ENCODE measurements at places on chromosomes 2 and 18.

- peak; percentile 75 for DNase-seq
Measured at GRCh38 chr2:111072220-111072871, 48.4 kb upstream of the BCL2L11 start.

- DNase-seq: no peak
Measured at GRCh38 chr2:160321006-160321405, 120.9 kb upstream of the ITGB6 start.

GRCh38 chr2:134137182-134137611 is 116.7 kb upstream of the MGAT5 start:
- DNase-seq: peak; percentile 8

DNA sequence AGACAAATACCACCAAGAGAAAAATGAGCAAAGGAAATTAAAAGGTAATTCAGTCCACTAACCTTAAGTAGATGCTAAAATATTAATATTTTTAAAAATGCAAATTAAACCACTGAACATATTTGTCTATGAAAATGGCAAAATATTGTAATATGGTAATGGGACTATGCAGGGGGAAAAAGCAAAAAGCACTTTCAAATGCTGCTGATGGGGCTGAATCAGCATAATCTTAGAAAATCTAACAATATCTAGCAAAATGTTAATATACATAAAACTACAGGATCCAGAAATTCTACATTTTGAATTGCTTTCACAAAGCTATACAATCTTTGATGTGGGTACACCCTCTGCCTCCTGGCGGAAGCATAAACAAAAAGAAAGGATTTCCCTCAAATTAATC is 86.9 kb upstream of the DTNB start:
- DNase-seq: no peak

DNA sequence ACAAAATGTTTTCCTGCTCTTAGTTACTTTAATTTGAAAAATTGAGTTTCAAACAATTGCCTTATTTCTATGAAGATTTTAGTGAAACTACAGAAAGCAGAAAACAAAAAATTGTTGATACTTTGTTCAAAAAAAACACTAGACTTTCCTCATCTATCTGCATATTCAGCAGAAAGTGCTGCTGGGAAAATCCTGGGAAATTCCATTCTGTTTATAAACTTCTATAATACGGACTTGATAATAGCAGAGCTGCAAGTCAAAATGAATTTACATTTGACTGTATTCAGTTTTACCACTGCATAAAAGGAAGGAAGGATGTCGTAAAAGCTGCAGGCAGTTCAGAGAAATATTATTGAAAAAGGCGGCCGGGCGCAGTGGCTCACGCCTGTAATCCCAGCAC is 24.9 kb upstream of the ERICH2 start:
- no peak for DNase-seq

DNA sequence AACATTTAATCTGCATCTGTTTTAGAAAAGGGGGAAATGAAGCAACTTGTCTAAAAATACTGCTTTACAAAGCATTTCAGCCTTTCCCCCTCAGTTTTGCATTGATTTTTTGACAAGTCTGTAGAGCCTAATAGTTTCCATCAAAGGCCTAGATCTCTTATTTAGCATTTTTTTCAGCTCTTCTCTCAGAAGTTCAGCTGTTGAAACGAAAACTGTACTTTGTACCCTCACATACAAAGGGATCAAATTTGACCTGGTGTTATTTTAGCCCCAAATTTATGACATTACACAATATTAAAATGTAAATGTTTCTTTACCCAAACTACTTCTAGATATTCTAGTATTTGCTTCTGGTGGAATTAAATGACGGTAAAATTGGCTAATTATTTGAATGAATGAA is 13.0 kb downstream of the YPEL5 start:
- no peak for DNase-seq

DNA sequence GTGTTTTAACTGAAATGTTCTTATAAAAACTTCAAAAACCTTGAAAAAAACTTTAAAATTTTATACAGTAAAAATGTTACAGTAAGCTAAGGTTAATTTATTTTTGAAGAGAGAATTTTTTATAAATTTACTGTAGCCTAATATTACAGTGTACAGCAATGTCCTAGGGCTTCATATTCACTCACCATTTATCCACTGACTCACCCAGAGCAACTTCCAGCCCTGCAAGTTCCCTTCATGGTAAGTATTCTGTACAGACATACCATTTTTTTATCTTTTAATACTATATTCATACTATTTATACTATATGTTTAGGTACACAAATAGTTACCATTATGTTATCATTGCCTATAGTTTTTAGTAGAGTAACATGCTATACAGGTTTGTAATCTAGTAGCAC is 396.7 kb upstream of the MMADHC start:
- DNase-seq: no peak

GRCh38 chr2:200618590-200619021 is 32.8 kb downstream of the AOX1 start:
- DNase-seq: no peak

- DNase-seq: no peak
Measured at GRCh38 chr2:17634997-17635396, 94.5 kb downstream of the VSNL1 start.

- DNase-seq: no peak
Measured at GRCh38 chr2:164661349-164661748, 40.1 kb upstream of the GRB14 start.

GRCh38 chr2:195590861-195591205 is 66.2 kb upstream of the SLC39A10 start:
- DNase-seq: no peak

GRCh38 chr2:95301876-95302641 is 4.9 kb downstream of the KCNIP3 start:
- no peak for DNase-seq

GRCh38 chr2:8609357-8609811 is 72.5 kb upstream of the ID2 start:
- DNase-seq: peak; percentile 68

- peak; percentile 96 for DNase-seq
Measured at GRCh38 chr2:109604597-109604996, 9.2 kb downstream of the SEPTIN10 start.

DNA sequence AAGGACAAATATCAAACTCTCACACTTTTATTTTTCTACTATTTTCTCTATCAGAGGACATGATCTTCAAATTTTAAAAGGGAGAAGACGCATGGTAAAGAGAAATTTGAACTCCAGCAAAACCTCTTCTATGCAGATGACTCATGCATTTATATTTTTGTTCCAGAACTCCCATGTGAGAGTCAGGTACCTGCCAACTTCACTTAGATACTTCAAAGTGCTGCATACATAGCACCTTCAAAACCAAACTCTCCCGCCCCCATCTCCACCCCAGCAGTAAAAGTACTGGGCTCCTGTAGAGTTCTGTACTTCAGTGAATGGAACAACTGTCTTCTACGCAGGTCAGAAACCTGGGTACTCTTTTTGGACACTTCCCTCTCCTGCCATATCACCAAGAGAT is 398.3 kb downstream of the TGIF1 start:
- no peak for DNase-seq

DNA sequence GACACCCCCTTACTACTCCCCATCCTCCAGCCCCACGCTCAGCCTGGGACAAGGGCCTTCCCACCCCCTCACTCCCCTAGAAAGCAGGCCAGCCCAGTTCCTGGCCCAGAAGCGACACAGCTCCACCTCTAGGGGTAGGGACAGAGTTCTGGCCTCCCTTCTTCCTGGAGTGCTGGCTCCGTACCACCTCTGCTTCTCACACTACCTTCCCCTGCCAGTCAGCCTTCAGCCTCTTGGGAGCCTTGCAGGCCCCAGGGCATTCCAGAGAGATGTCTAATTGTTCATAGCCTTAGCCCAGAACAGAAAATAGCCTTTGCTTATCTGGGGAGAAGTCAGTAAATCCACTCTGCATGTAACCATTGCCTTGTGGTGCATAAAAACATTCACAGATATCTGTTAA is 13.1 kb upstream of the CATIP start:
- DNase-seq: peak; percentile 6

DNA sequence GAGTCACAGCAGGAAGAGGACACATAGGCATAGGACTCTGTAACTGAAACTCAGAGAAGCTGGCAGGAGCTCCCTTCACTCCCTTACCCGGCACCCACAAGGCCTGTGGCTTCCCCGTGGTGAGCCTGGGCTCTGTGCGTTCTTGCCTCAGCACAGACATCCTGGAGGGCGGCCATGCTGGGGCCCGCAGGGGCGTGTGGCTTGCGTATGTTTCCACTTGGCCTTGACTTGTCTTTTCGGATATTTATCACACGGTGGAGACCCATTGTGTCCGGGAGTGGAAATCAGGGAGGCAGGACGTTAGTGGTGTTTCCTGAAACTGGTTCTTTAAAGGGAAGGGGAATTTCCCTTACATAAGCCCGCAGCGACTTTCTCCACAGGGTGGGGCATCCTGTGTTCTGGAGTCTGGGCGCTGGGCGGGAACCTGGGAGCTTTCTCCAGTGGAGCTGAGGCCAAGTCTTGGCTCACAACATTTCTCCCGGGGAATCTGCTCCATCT is 49.9 kb upstream of the EML6 start:
- peak; percentile 21 for DNase-seq

- DNase-seq: no peak
Measured at GRCh38 chr2:19299522-19299921, 58.9 kb downstream of the OSR1 start.

GRCh38 chr2:200199005-200199404 is 107.5 kb upstream of the SPATS2L start:
- no peak for DNase-seq

GRCh38 chr18:55086906-55087305 is 127.6 kb upstream of the CCDC68 start:
- DNase-seq: no peak
